ENCODE measurements at places on chromosomes 4 and X.
A peak's percentile ranks its signal among the peaks of the same experiment; 100 is the strongest.

- DNase-seq = no peak
Observed at GRCh38 chr4:118974758-118975157, 86.1 kb downstream of the SYNPO2 start.

- DNase-seq = no peak
Observed at GRCh38 chr4:69321153-69321729, 41.0 kb downstream of the UGT2B28 start.

DNA sequence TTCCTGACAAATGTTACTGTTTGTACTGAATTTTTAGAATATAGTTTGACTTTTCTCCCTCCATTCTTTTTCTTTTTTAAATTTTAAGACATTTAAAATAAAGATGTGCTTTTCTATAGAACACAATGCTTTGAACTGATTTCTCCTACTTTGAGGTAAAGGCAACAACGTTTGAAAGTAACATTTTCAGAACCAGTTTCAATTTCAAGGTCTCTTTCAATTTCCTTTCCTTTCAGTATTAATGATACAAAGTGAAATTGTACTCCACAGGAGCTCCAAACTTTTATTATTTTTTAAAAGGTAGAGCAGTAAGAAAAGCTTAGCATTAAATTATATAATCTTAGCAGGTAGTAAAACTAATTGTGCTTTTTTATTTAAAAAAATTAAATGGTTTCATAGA is 54.9 kb downstream of the NDST4 start:
- no peak for DNase-seq

GRCh38 chr4:127843704-127844600 is 36.7 kb upstream of the PLK4 start:
- DNase-seq = no peak

DNA sequence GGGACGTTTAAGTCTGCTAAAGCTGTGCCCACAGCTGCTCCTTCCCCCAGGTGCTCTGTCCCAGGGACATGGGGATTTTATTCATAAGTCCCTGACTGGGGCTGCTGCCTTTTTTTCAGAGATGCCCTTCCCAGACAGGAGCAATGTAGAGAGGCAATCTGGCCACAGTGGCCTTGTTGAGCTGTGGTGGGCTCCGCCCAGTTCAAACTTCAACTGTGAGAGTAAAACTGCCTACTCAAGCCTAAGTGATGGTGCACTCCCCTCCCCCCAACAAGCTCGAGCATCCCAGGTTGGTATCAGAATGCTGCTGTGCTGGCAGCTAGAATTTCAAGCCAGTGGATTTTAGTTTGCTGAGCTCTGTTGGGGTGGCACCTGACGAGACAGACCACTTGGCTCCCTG is 1371.4 kb downstream of the ADGRL3 start:
- DNase-seq = no peak

- no peak for DNase-seq
Observed at GRCh38 chr4:83855044-83855443, 319.1 kb downstream of the GPAT3 start.

GRCh38 chr4:144901141-144901540 is 196.9 kb downstream of the ANAPC10 start:
- no peak for DNase-seq

- DNase-seq = no peak
Observed at GRCh38 chrX:24563291-24564010, 83.7 kb downstream of the PCYT1B start.

GRCh38 chr4:38026158-38026740 is 66.1 kb downstream of the PTTG2 start:
- no peak for DNase-seq

DNA sequence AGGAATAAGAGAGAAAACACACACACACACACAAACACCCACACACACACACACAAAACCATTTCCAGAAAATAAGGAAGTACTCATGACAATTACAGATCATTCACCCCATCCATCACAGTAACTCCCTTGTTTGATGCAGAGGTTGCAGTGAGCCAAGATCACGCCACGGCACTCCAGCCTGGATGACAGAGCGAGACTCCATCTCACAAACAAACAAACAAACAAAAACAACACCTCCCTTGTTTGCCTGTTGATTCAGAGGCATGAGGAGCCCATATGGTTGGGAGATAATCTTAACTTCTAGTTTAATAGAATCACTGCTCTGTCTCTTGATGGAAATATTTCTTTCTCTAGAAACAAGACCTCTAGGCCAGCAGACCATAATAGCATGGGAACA is 2043.5 kb upstream of the AGA start:
- DNase-seq = no peak

DNA sequence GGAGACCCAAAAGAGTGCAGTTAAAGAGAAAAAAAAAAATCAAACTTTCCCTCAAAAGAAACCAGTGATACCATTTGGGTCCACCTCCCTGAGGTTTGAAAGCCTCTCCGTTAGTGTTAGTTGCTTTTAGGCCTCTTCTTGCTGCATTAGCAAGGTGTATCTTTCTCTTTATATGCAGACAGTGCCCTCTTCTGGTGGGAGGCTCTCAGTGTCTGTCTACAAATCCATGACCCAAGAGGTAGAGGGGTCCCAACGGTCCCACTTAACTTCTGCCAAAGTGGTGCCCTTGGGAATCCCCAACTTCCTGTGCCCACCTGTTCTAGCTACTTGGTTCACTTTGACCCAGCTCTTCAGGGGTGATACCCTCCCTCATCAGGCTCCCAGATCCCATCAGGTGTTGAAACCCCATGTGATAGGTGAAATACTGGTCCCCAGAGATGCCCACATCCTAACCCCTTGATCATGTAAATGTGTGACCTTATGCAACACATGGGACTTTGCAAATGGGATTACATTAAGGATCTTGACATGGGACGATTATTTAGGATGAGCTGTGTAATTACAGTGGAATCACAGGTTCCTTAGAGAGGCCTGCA is 63.7 kb upstream of the CD99 start:
- DNase-seq = no peak

DNA sequence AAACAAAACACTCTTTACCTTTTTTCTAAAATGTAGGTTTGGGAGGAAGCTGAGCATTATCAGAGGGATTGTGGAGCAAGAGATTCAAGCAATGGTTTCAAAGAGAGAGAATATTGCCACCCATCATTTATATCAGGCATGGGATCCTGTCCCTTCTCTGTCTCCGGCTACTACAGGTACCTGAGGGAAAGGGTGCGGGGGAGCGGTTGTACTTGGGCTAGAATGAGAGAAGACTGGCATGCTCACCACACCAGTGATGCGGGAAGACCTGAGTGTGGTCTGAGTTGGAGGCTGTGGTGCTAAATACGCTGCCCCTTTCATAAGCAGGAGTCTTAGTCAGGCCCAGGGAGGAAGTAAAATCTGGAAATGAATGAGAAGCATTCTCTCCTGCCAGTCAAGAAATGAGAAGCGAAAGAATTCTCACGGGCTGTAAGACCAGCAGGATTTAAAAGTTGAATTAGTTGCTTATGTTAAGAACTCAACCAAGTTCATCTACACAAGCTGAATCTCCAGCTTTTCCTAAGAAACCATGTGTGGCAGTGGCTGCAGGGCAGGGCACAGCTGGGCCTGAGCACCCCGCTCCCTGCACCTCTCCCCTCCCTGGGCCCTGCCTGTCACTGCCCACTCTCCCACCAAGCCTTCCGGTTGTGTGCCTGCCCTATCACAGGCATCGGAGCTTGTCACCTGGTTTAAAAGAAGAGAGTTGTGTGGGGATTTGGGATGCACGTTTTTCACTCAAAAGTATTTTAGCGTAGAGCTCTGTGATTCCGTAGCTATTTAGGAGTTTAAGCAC is 24.8 kb upstream of the MSANTD1 start:
- DNase-seq = no peak

GRCh38 chr4:189773909-189774308 is 166.8 kb upstream of the FRG1 start:
- no peak for DNase-seq

DNA sequence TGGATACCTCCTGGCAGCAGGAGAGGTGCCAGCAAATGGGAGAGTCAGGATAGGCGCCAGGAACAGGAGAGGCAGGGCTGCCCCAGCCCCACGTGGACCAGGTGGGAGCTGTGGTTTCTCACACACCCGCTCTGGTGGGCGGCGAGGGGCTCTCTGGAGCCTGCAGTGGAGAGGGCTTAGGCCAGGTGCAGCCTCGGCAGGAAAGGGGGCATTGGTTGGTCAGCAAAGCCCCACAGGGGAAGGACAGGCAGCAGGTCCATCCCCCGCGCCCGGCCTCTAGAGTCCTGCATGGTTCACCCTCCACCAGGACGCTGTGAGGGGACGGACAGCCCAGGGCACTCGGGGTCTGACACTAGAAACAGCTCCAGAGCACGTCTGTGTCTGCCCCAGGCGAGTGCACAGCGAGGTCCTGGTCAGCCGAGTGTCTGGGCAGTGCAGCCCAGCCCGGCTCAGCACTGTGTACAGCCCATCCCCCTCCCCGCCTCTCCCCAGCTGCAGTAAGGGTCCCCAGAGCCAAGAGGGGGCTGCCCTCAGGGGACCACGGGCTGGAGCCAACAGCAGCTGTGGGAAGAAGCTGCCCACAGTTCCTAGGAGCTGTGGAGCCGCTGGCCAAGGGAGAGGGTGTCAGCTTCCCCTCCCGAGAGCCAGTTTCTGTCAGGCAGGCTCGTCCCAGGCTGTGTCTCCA is 8.2 kb downstream of the ATP5ME start:
- no peak for DNase-seq

GRCh38 chrX:17544821-17545220 is 169.8 kb downstream of the NHS start:
- no peak for DNase-seq

- DNase-seq = no peak
Observed at GRCh38 chr4:26765515-26765914, 95.1 kb upstream of the STIM2 start.

DNA sequence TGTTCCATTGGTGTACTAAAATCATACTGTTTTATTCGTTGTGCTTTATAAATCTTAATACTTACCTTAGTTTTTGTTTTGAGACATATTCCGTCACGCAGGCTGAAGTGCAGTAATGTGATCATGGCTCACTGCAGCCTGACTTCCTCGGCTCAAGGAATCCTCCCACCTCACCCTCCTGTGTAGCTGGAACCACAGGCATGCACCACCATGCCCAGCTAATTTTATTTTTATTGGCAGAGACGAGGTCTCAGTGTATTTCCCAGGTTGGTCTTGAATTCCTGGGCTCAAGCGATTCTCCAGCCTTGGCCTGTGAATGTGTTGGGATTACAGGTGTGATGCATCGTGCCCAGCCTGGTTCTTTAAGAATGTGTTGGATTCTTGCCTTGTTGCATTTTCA is 24.4 kb upstream of the DCK start:
- no peak for DNase-seq

GRCh38 chrX:149567621-149568417 is 18.1 kb upstream of the HSFX3 start:
- DNase-seq = no peak

DNA sequence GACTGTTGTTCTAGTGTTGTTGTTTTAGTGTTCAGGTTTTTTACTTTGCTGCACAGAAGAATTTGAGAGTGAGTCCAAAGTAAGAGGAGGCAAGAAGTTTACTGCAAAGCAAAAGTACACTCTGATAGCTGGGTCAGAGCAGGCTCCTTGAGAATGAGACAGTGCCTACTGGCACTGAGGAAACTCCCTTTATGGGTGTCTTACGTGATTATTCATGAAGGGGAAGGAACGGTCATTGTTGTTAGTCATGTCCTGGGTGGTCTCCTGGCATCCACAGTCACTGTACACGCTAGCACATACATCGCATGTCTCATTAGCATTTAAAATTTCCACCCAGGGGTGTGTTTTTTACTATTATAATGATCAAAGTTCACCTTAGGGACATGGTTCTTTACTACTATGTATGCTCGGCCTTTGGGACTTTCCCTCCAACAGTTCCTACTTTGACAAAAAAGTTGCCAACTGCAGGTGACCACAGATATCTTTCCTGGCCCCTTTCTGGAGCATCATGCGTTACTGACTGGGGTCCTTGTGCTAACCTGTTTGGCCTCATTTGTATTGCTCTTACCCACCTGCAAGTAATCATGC is 688.9 kb upstream of the AMOT start:
- no peak for DNase-seq

GRCh38 chr4:13833171-13833804 is 205.8 kb upstream of the BOD1L1 start:
- DNase-seq = no peak

GRCh38 chr4:81148576-81148975 is 66.4 kb downstream of the PRKG2 start:
- no peak for DNase-seq

GRCh38 chrX:153245288-153245731 is 66.2 kb downstream of the MAGEA1 start:
- no peak for DNase-seq

DNA sequence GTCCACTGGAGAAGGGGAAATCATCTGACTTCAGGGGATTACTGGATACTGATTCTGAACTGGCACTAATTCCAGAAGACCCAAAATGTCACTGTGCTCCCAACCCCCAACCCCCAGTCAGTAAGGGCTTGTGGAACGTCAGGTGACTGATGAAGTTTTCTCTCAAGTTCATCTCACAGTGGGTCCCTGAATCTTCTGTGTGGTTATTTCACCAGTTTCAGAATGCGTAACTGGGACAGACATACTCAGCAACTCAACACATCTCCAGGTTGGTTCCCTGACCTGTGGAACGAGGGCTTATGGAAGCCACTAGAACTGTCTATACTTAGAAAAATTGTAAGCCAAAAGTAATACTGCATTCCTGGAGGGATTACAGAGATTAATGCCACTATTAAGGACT is 45.3 kb downstream of the DDX60L start:
- DNase-seq = no peak

DNA sequence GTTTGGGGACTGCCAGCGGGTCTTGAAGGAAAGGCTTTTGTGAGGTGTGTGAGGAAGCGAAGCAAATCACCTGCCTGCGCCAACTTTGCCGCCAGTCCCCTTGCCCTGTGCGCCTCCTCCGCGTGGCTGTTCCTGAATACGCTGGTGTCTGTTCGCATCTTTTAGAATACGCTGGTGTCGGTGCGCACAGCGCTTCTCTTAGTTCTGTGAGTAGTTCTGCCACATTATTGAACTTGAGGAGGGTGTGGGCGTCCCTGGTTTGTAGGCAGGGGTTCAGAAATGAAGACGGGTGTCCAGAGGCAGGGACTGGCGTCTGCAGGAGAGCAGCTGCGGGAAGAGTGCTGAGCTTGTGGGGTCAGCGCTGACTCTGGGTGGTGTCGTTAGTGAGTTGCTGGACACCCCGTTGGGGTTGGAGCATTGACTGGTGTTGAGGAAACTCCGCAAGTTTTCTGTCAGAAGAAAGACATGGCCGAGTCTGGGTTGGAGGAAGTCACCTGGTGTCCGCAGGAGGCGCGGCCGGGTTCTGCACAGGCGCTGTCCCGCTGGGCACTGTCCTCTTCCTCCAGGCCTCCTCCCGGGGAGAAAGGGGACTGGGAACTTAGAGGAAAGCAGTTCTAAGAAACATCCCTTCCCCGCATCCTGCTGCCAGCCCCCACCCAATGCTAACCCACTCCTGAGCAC is 930 bp downstream of the ZNF718 start:
- no peak for DNase-seq

GRCh38 chr4:188783175-188783574 is 643.9 kb downstream of the TRIML1 start:
- DNase-seq = no peak

DNA sequence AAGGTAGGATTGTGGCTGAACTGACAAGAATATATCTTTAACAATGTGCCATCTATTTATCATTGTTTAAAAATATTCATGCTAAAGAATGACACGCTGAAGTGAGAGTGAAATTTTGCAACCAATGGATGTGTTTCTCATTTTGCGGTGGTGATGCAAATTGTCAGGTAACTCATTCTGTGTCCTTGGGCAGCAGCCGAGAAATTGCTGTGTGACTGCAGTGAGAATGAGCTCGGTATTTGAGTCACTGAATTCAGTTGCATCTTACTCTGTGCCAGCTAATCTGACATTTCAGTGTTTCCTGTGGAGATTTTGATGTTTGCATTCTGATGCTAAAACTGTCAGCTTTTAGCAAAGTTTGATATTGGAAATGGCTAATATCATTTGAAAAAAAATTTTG is 28.1 kb downstream of the MCUB start:
- DNase-seq = peak; percentile 26
